ENCODE measurements at places on chromosomes 5 and 9.

GRCh38 chr5:72531496-72532190, 24.4 kb upstream of the ZNF366 start:
- no peak for DNase-seq

DNA sequence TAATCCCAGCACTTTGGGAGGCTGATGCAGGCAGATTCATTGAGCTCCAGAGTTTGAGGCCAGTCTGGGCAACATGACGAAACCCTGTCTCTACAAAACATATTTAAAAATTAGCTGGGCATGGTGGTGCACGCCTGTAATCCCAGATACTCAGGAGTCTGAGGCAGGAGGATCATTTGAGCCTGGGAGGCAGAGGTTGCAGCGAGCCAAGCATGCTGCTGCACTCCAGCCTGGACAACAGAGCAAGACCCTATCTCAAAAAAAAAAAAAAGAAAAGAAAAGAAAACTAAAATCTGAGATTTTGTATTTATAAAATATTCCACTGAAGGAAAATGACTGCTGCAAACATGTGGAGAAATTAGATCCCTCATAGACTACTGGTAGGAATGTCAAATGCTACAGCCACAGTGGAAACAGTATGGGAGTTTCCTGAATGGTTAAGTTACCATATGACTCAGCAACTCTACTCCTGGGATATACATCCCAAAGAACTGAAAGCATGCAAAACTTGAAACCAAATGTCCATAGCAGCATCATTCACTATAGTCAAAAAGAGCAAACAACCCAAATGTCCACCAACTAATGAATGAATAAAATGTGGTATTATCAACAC, 106.1 kb downstream of the UBAP2 start:
- DNase-seq = no peak

DNA sequence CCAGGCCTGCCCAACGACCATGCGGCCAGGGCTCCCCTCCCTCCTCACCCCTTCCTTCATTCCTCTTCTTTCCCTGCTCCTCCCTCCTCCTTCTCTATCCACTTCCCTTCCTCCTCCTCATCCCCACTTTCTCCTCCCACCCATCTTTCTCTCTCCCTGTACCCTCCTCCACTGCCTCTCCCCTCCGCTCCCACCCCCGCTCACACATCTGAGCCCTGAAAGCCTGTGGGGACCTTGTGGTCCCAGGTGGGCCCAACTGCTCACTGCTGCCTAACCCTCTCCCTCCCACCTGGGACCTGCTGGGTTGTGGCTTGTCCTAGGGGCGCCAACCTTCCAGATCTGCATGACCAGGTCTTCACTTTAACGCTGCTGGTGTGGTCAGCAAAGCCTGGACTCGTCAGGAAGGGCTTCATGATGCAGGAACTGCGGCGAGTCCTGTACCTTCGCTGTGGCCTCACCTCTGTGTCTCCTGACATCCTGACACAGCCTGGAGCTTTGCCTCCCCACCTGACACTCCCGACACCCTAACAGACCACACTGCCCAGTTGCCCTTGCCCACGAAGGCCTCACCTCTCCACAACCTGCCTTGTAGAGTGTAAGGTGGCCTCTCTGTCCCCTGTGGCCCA, 34.6 kb downstream of the C5orf15 start:
- DNase-seq = no peak

DNA sequence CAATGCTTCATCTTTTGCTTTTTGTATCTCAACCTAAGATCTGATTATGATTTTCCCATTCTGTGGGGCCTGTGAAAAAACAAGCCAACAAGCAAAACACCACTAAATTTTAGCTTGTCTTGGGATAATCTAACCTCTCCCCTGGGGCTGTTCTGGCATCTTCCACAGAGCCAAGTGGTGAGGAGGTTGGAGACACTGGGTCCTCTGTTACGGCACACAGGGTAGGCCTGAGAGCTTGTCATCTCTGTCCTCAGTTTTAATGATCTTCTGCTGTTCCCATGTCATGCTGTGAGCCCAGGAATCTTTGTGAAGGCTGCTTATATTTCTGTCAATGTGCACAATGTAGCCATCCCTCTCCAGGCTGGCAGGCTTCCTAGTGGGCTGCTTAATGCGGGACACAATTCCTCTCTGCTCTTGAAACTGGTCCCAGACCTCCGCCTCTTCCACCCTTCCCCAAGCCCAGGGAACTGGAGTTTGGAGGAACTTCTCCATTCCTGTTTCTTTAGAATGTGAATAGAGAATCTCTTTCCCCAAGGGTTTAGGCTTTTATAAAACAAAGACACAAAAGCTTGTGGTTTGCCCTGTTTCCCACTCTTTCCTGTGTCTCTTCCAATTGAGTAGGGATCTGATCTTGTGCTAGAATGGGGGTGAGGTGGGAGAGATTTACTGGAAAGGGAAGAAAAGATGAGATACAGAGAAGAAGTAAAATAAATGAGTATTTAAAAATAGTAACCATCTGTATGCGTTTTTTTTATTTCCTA, 30.9 kb upstream of the SEMA6A start:
- DNase-seq = no peak

DNA sequence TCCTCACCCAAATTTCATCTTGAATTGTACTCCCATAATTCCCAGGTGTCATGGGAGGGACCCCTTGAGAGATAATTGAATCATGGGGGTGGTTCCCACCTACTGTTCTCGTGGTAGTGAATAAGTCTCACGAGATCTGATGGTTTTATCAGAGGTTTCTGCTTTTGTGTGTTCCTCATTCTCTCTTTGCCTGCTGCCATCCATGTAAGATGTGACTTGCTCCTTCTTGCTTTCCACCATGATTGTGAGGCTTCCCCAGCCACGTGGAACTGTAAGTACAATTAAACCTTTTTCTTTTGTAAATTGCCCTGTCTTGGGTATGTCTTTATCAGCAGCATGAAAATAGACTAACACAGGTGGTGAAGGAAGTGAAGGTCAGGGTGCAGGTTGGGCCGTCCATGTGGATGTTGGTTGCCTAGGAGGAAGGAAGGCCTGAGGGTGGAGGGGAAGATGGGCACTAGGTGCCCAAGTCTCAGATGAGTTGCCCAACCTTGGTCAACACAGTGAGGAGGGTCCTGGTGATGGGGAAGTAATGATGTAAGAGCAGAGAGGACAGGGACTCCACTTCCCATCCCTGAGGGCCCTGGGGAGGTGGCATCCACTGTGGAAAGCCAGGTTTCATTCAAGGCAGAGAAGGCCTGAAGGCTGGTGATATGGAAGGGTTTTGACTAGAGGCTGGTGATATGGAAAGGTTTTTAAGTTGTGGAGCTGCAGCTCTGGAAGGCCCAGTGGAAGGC, 92.6 kb downstream of the HSPA4 start:
- no peak for DNase-seq

DNA sequence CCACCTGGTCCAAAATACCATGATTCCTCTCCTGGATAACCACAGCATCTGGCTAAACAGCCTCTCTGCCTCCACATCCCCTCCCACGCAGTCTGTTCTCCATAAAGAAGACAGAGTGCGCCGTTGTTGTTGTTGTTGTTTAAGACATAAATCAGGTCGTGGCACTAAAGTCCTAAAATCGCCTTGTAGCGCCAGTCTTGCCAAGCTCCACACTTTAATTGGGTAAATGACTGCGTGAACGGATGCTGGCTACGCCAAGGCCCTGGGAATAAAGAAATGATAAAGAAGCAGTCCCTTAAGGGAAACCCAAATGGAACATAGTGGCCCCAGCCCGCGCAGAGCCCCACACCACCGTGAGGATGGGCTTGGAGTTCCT, 364 bp upstream of the SFXN1 start:
- DNase-seq = no peak

DNA sequence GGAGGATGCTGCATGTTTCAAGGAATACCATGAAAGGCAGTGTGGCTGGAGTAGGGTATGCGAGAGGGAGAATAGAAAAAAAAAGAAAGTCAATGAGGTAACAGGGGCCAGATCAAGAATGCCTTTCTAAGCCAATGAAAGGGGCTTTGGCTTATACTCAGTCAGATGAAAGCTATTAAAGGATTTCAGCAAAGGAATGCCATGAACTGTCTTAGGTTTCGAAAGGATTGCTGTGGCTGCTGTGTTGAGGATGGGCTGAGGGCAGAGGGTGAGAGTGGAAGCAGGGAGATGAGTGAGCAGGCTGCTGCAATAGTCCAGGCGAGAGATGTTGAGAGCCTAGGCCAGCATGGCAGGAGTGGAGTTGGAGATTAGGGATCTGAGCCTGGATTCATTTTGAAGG, 135.4 kb upstream of the CKMT2 start:
- DNase-seq = no peak

DNA sequence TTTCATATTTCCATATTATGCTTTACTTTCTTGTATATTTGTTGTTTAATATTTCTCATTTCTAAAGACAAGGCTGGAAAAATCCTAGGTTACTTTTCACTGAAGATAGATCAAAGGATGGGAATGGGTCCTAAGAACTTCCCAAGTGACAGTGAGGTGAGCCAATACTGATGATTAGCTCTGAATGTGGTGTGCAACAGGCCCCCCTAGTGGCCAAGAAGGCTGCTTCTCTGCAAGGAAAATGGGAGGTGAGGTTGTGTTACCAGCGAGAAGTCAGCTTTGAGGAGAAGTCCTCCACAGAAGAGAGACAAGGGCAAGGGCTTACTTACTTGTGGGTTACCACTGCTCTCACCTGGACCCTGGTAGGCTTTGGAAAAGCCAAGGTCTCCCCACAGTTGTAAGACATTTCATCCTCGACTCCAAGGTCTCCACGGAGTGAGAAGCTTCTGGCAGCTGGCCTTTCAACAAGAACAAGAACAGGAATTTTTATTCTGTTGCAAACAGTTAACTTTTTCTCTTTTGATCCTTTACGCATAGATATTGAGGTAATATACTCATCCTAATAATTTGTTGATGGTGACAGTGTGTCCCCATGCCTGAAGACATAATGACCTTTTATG, 69.9 kb downstream of the MAMDC2 start:
- DNase-seq = no peak

GRCh38 chr5:178483620-178484019, 106.6 kb downstream of the COL23A1 start:
- no peak for DNase-seq

GRCh38 chr9:136754626-136755301, 3.3 kb downstream of the LCN8 start:
- DNase-seq = no peak

DNA sequence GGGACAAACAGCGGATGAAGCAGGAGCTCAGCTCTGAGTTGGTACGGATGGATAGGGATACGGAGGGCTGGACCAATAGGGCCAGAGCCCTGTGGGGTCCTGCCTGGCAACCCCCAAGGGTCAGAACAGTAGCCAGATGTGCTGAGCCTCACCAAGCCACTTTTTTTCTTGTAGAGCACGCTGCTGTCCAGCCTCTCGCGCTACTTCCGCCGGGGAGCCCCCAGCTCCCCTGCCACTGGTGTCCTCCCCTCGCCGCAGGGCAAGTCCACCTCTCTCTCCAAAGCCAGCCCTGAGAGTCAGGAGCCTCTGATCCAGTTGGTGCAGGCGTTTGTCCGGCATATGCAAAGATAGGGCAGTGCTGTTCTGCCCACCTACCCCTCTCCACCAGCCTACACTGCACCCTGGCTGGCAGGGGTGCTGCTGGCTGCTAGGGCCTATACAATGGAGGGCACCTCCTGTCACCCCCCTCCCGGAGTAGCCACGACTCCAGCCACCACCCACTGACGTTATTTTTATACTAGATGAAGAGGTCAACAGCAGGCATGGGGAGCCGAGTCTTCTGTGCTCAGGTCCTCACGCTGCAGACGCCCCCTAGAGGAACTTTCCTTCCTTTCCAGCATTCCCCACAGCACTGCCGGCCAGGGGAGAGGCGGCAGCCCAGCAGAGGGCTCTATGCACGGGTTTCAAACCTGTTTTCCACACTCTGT, 21.6 kb downstream of the SH3GLB2 start:
- no peak for DNase-seq

DNA sequence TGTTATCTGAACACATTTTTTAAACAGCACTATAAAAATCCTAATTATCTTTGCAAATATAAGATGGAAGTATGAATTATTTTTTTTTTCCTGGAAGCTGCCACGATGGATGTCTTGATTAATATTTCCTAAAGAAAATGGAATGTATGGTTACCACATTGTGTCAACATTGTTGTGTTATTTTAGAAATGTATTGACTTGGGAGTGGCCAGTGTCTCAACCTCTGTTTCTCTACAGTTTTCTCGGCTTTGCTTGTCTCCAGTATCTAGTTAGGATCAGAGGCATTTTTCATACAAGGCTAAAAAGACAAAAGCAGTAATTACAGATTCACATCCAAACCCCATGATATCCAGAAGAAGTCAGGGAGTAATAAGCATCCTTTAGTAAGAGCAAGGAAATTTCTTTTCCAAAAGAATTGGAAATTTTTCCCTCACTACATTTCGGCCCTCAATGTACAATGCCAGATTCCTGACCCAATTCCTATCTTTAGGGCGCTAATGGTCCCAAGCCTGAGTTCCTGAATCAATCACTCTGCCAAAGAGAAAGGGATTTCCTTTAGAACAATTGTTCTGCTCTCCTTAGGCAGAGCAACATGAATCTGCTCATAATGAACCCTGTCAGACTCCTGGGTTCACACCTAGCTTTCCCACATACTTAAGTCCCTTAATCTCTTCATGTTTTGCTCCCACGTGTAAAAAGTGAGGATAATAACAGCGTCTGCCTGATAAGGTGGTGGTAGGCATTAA, 111.7 kb downstream of the EDIL3 start:
- no peak for DNase-seq

GRCh38 chr9:127651697-127652610, 39.9 kb downstream of the STXBP1 start:
- DNase-seq = no peak

- DNase-seq = no peak
These were observed 3.6 kb upstream of the FAM163B start for GRCh38 chr9:133612816-133613215.

GRCh38 chr9:88501086-88501485, 33.9 kb upstream of the NXNL2 start:
- DNase-seq = no peak

DNA sequence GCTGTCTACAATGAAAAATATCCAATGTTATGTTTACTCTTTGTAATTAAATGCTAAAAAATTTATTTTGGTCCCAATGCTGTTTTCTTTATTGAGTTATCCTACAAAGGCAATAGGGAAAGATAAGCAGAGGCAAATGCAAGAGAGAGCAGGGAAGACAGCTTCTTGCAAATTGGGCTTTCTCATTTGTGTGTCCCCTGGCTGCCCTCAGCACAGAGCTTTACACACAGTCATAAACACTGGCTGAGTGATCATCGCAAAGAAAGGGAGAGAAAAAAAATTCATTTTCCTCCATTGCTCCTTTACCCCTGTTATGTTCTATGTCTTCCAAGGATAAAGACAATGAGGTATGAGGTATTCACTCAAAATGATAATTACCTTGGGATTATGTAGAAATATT, 2.3 kb upstream of the TSSK1B start:
- DNase-seq = no peak

- no peak for DNase-seq
These were observed 2218.5 kb downstream of the MAT2B start for GRCh38 chr5:165723931-165724330.
